Stimulated activated CD4-positive, alpha-beta T cell treated with anti-CD3 and anti-CD28 coated beads, Interleukin-1b, Interleukin-23, amount 100 ng/mL, for 48 hours (primary cell): ENCODE measurements at places on chromosomes 5 and 9.

DNA sequence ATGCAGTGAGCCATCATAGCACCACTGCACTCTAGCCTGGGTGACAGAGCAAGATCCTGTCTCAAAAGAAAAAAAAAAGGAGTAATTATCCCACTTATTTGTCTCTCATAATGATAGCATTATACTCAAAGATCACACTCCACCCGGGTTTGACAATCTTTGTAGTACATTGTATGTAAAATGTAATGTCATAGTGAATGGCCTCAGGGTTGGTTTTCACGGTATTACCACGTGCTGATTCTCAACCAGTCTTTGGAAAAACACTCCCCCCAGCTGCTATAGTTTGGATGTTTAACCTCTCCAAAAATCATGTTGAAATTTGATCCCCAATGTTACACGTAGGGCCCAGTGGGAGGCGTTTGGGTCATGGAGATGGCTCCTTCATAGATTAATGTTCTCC, 402.4 kb upstream of the GRAMD2B start:
- no peak for DNase-seq

- DNase-seq = no peak
These were observed 127.3 kb upstream of the TUT7 start for GRCh38 chr9:86481466-86481865.

GRCh38 chr5:60821488-60822284, 22.4 kb downstream of the ELOVL7 start:
- no peak for DNase-seq

GRCh38 chr9:100521282-100521681, 48.3 kb downstream of the TMEFF1 start:
- DNase-seq = no peak

DNA sequence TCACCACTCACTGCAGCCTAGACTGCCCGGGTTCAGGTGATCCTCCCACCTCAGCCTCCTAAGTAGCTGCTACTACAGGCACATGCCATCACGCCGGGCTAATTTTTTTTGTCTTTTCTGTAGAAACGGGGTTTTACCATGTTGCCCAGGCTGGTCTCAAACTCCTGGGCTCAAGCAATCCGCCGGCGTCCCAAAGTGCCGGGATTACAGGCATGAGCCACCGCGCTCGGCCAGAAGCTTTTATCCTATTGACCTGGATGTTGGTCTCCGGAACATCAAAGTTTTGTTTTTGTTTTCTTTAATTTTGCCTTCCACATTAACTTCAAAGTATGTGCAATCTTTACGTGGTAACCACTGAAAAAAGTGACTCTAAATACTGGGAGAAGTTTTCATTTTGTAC, 42.4 kb upstream of the FST start:
- no peak for DNase-seq

DNA sequence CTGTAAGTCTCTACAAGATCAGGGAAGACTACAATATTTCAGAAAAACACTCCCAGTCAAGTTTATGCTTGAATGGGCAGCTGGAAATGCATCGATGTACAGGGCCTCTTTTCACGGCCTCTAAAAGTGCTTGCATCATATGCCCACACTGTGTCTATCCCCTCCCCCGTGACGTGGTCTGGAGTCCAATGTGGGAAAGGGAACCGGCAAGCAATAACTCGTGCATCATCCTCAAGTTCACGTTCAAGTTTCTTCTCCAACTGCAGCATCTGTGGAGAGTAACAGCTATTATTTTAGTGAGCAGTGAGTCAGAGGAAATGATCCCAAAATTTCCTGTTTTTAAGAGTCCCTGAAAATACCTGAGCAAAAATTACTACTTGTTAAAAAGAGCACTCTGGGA, 22.3 kb downstream of the ATPSCKMT start:
- DNase-seq = no peak
